ENCODE measurements at places on chromosomes 4 and X.

- no peak for DNase-seq
Measured at GRCh38 chrX:16451334-16451733, 198.6 kb upstream of the S100G start.

DNA sequence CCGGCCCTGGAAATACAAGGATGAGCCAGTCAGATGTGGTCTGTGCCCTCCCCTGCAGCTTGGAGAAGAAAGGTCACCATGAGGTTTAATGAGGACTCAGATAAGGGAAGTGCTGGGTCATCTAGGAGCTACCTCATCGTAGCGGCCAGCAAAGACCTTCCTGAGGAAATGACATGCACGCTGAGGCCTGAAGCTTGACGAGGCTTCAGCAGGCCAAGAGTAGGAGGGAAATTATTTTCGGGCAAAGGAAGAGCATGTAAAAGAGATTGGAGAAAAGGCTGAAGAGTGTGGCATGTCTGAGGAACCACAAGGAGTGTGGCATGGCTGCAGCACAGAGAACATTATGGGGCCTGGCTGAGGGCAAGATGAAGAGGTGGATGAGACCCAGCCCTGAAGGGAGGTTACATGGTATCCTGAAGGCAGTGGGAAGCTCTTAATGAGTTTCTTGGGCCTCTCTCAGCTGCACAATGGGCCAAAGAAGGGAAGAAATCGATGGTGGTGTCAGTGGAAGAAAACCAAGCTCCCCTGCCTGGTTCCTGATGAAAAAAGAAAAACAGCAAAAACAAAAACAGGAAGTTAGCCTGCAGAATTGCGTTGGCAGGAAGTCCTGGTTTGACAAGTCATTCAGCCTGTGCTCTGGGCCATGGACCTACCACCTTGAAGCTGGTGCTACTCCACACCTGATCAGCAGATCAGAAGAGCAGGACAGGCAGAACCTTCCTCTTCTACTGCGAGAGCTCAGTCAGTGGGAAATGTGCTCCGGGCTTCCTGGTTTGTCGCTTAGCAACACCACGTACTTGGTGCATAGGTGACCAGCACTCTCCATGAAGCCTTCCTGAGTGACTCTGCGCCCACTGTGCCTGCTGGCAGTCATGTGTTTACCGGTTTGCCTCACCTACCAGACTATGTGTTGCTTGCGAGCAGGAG, 134.5 kb upstream of the KLF3 start:
- no peak for DNase-seq

- no peak for DNase-seq
Measured at GRCh38 chr4:122992057-122992456, 69.7 kb upstream of the NUDT6 start.

- DNase-seq = no peak
Measured at GRCh38 chrX:70613295-70613694, 168.7 kb downstream of the DLG3 start.

DNA sequence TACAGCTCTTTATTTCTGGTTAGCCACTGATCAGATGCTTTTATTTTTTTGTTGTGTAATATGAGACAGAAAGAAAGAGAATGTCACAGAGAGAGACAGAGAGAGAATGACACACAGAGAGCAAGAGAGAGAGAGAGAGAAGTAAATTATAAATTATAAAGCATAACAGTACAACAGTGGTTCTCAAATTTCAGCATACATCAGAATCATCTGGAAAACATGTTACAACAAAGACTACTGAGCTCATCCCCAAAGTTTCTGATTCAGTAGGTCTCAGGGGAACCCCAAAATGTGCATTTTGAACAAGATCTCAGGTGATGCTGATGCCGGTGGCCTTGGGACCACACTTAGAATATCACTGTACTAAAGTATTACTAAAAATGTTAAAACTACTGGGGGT, 245.8 kb upstream of the DIAPH2 start:
- DNase-seq = no peak

GRCh38 chr4:109164011-109164410, 138.4 kb downstream of the COL25A1 start:
- DNase-seq = no peak

DNA sequence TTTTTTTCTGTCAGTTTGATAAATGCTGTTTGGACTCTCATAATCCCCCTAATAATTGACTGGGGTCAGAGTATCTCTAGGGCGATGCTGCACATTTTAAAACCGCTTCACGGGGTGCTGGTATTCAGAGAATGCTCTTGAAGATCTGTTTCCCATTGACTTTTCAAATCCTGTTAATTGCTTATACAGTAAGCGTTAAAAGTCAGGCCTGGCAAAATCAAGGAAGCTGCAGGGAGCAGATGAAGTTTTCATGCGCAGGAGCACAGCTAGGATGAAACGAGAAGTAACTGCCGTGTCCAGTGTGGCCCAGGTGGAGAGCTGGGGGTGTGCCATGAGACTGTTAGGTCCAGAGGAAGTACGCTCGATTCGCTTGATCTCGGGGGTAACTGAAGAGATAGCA, 312.9 kb downstream of the TRIML1 start:
- no peak for DNase-seq

DNA sequence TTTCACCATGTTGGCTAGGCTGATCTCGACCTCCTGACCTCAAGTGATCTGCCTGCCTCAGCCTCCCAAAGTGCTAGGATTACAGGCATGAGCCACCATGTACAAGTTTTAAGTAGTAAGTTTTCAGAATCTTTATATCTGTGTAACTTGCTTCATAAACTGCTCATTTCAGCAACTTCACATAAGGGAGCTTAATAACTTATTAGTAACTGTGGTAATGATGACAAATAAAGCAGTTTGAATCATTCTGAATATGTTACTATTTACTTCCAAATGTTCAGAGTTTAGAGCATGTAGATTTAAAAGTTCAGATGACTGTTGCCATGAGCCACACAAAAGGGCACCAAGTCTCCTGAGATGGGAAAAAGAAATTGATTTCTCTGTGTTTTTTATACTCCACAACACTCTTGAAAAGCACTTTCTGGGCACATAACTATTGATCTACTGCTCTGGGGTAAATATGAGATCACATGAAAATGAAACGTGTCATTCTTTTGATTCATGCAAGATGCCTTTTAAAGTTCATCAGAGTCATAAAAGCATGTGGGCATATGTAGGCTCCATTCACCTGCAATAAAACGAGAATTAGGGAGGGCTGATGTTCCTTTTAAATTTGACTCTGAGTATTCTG, 14.1 kb upstream of the CA5B start:
- DNase-seq = no peak

- no peak for DNase-seq
Measured at GRCh38 chrX:120380699-120381098, 18.8 kb downstream of the ATP1B4 start.

GRCh38 chrX:145002771-145003170, 244.5 kb upstream of the SPANXN1 start:
- DNase-seq = no peak

DNA sequence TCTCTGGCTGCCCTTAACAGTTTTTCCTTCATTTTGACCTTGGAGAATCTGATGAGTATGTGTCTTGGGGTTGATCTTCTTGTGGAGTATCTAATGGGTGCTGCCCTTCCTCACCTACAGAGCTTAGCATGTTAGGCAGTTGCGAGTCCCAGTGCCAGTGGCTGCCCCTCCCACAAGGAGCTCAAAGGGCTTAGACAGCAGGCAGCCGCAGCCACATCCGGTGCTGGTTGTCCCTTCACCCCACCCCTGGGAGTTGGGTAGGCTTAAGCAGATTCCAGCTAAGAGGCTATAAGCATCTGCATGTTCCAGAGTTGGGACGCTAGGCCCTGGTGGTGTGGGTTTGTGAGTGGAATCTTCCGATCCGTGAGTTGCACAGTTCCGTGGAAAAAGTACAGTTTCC, 322.1 kb upstream of the ARX start:
- no peak for DNase-seq

DNA sequence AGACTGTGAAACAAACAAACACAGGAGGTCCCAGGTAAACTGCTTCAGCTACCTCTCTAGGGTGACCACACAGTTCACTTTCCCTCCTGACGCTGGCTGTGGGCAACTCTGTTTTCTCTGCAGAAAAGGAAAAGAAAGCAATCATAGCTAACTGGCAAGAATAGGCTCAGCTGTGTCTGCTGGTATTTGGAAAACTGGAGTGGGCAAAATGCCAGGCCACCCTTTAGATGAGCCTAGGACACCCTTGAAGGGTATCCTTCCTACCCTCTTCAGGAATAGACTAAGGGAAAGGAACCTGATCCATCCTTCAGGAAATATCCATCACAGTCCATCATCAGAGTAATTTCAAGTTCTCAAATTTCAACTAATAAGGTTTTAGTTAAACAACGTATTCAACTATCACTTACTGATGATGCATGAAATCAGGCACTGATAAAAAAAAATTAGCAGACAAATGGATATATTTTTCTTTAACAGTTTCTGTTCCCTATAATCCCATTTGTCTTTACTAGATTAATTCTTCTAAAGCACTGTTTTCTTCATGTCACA, 60.9 kb downstream of the CAMK2D start:
- no peak for DNase-seq

GRCh38 chr4:181939199-181939945, 303.8 kb upstream of the TENM3 start:
- DNase-seq = no peak

DNA sequence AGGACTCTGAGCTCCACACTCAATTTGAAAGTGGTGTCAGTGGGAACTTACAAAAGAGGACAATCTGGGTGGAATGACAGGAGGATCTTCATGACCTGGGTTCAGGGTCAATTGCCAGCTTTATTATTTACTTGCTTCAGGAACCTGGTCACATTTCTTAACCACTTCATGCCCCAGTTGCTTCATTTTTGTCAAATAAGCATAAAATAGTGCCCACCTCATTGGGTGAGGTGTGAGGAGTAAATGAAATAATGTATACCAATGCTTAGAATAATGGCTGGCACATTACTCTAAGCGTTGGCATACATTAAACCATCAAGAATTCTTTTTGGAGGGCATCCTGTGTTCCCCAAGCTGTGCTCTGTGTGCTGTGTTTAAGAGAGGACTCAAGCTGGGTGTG, 19.4 kb downstream of the VGLL1 start:
- DNase-seq = no peak

DNA sequence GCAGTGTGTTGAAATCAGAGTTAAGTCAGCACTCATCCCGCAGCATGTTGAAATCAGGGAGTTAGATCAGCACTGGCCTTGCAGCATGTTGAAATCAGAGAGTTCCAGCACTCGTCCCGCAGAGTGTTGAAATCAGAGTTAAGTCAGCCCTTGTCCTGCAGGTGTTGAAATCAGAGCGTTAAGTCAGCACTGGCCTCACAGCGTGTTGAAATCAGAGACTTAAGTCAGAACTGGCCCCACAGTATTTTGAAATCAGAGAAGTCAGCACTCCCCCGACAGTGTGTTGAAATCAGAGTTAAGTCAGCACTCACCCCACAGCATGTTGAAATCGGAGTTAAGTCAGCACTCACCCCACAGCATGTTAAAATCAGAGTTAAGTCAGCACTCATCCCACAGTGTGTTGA, 10.9 kb upstream of the UVSSA start:
- no peak for DNase-seq

DNA sequence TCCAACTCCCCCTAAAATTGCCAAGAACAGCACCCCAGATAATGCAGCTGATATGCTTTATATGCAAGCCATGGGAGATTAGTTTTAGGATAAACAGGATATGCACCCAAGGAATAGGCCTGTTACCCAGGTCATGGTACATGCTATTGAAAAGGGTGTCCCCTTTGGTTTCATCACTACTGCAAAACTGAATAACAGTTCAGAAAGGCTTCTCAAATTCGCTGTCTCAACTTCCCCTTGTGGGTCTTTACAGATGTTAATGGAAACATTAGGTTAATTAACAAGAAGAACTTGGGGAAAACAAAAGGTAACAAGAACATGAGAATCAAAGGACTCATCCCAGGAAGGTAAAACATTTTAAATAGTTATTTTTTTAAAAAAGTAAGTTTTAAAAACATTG, 318.7 kb downstream of the PRR32 start:
- no peak for DNase-seq

- DNase-seq = no peak
Measured at GRCh38 chrX:10485326-10485725, 135.1 kb downstream of the MID1 start.

GRCh38 chrX:107700317-107700774, 72.0 kb downstream of the PRPS1 start:
- no peak for DNase-seq

DNA sequence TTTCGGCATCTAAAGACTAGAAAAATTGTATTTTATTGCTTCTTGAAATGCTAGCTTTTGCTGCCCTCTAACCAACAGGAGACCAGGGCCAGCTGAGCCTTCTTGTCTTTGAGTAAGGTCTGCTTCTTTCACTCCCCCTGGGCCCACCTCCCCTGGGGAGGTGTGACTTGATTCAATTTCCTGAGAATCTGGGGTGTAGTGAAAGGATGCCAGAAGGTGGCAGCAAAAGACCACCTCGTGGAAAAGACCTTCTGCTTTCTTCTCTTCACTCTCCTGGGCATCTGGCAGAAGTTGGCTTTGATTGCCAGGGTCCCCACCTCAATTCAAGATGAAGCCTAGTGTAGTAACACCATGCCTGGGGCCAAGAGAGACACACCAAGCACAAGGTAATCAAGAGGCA, 96.5 kb upstream of the MAOA start:
- DNase-seq = no peak

GRCh38 chrX:44871114-44871645, 1.8 kb upstream of the KDM6A start:
- DNase-seq = no peak

DNA sequence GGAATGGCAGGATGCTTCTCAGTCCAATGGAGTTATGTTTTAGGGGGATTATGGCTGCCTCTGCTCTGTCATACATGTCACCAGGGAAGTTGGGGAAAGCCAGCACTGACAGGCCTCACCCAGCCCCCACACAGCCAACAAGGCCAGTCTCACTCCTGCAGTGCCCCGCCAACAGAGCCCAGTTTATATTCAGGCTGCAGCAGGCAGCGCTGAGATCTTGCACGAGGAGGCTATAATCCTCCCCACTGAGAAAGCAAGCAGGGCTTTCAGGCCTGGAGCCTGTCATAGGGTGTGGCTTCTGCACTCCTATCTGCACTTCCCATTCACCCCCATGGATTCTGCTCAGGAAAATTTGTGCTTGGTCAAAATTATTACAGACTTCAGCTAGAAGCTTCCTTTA, 25.1 kb downstream of the ADAD1 start:
- no peak for DNase-seq

DNA sequence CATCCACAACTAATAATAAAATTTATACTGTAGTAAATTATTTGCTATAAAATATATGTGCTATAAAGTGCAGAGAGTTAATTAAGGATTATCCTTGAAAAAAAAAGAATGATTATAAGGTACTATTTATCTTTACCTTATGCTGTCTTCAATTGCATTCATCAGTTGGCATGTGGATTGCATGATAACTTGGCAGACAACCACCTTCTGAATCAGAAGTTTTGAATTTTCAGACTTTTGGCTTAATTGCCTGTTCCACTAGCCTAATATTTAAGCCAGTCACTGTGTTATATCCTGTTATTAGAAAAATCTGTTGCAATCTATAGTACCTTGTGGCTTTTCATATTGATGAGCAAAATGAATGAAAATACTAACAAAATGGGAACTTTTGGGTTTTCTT, 1040.3 kb upstream of the PCDH10 start:
- no peak for DNase-seq

- no peak for DNase-seq
Measured at GRCh38 chr4:95180531-95181242, 368.1 kb downstream of the UNC5C start.
